NCI-H82 (cell line): ENCODE measurements at places on chromosomes 2 and 18.

GRCh38 chr2:237344942-237345341 lies 69.0 kb downstream of the COL6A3 start:
- no peak for DNase-seq

DNA sequence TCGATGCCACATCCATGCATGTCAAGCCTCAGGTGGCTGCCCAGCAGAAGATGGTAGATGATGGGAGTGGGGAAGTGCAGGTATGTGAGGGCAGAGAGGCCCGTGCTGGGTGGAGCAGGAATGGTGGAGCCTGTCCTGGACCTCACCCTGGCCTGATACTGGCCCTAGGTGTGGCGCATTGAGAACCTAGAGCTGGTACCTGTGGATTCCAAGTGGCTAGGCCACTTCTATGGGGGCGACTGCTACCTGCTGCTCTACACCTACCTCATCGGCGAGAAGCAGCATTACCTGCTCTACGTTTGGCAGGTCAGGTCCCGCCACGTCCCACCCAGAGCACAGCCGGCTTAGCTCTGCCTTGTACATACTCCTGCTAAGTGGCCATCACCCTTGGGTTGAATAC lies 13.0 kb downstream of the VIL1 start:
- no peak for DNase-seq

DNA sequence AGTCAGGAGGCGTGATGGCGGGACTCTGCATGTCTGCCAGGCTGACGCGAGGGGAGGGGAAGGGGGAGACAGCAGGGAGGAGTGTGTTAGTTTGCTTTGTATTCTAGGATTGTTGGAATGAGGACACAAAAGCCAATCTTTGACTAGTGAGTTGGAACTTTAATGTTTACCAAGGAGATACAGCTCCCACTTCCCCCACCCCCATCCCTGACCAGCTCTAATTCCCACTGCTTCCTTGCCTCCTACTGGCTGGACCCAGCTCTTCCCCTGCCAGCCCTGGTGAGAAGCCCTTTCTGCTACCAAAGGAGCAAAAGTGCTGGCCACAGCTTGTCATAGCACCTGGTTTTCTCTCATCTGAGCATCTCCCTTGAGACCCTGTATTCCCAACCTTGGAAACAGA lies 84.5 kb downstream of the CELF4 start:
- DNase-seq, result no peak

GRCh38 chr2:234816491-234816890 lies 135.3 kb upstream of the SH3BP4 start:
- DNase-seq, result no peak

- DNase-seq, result no peak
These were observed 3.7 kb upstream of the LIMS2 start for GRCh38 chr2:127678991-127679390.

DNA sequence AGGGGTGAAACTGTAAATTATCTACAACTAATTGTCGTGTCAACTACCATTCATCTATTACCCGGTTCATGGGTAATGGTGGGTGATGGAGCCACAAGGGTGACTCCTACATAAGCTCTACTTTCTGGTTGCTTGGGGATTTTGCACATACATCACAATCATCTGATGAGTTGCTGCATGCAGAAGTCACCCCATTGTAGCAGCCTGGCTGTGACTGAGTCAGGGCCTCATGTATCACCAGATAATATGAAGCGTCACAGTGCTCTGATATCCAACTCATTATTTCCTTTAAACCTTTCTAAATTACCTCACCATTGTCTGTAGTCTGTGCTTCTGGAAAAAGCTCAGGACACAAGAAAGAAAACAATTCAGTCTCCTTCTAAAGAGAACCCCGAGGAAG lies 32.4 kb upstream of the GORASP2 start:
- DNase-seq, result no peak

- no peak for DNase-seq
These were observed 19.9 kb downstream of the MBP start for GRCh38 chr18:77112747-77113092.

- no peak for DNase-seq
These were observed 458.6 kb downstream of the FBXO15 start for GRCh38 chr18:73688851-73689711.

DNA sequence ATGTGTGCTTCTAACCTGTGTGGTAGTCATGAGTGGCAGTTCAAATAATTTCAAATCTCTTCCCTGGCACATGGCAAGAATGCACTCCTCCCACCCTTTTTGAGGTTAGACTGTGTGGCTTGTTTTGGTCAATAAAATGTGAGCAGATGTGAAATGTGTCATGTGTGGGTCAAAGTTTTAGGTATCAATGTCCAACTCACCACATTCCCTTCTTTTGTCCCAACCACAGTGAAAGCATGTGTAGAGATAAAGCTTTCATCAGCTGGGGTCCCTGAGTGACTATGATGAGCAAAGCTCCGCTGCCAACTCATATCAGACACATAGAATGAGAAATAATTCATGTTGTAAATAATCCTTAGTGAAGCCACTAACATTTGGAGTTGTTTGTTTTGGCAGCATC lies 118.2 kb downstream of the PAX3 start:
- no peak for DNase-seq

DNA sequence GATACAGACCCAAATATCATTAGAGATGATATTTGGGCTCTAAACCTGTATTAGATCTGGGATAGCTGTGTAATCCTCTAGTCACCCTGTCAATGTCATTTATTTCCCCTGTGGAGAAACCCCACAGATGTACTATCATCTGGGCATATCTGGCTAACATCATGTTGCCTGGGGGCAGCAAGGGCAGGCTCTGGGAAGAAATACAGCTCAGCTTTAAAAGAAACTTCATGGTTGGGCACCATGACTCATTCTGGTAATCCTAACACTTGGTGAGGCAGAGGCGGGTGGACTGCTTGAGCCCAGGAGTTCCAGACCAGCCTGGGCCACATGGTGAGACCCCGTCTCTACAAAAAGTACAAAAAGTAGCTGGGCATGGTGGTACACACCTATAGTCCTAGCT lies 282.5 kb downstream of the SLC8A1 start:
- no peak for DNase-seq

DNA sequence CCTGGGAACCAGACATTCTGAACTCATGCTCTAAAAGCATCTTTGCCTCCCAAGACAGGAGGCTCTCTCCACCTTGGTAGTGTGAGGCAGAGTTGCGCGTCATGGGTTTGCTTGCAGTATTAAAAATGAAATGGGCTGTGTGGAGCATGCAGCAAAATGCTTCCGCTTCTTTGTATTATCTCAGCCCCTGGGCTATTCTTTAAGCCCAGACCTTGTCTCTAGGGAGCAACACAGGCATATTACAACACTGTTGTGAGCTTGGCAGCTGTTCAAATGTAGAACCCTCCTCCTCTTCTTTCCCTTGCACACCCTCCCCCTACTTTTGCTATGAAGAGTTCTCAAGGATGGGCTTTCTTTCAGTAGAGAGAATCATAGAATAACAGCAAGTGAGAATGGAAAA lies 185.1 kb upstream of the LHCGR start:
- DNase-seq, result peak; percentile 80

- DNase-seq, result peak; percentile 50
These were observed 376.1 kb downstream of the XIRP2 start for GRCh38 chr2:167264380-167264779.

DNA sequence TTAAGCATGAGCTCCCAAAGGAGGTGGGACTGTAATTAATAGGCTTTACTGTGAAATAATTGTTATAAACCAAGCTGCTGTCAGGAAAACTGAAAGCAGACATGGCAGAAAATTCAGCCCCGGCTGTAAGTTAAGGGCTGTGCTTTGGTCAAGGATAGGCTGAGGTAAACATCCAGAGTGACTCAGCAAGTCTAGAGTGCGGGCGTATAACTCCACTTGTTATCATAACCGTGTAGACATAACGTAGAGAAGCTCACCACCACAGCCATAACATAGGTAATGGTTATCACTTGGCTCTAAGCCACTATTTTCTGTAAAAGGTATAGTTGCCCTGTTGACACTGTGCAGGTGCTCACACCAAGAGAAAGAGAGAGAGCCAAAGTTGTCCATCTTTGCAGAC lies 316.8 kb downstream of the DCDC2C start:
- DNase-seq, result no peak

- DNase-seq, result no peak
These were observed 41.7 kb downstream of the SH3BP4 start for GRCh38 chr2:234993541-234993981.

DNA sequence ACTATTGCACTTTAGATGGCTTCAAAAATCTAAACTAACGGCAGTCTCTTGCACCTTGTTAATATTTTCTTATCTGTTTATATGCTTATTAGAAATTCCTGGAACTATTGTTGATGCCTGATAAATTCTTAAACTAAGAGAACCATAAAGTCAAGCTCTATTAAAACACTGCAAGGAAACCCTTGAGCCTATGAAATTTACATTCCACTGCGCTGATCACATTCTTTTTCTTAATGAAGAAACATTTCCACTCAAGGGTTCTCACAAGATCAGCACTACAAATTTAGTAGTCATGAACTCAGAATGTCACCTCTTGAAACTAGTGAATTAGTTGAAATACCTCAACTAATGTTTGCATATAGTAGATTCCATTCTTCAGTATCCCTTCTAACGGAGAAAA lies 331.8 kb upstream of the SLC8A1 start:
- DNase-seq, result no peak

GRCh38 chr2:88081924-88082608 lies 14.4 kb downstream of the SMYD1 start:
- no peak for DNase-seq

DNA sequence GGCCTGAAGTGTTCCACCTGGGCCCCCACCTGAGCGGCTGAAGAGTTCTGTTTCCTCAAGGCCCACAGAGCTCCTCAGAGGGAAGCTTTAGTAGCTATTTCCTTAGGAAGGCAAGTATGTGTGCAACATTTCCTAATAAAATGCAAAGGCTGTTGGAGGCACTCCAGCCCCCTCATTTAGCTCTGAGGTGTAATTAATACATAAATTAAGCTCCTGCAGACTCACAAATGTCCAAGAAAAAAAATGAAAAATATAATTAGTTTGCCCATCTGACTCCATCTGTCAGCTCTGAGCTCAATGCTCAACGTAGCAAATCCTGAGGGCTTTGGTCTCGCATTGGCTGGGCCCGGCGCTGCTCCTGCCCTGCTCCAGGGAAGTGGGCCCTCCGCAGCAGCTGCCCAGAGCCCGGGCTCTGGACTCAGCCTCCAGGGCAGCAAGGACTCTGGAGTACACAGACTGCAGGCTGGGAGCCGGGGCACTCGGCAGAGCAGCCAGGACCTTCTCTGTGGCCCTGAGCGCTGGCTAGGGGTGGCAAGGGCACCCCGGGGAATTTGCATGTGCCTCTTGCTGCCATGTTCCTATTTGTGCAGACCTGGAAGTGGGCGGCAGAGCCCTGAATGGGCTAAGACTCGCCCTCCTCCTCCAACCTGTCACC lies 23.4 kb upstream of the C1QL2 start:
- DNase-seq, result no peak

GRCh38 chr2:130786076-130786475 lies 30.7 kb downstream of the AMER3 start:
- DNase-seq, result no peak

- DNase-seq, result no peak
These were observed 130.9 kb downstream of the EXOC6B start for GRCh38 chr2:72694715-72695496.

GRCh38 chr2:239895669-239896068 lies 129.5 kb downstream of the NDUFA10 start:
- no peak for DNase-seq

- DNase-seq, result no peak
These were observed 310.3 kb upstream of the GYPC start for GRCh38 chr2:126345691-126346090.

GRCh38 chr2:160516547-160517365 lies 23.1 kb upstream of the RBMS1 start:
- peak; percentile 78 for DNase-seq

- peak; percentile 24 for DNase-seq
These were observed 10.1 kb downstream of the EXOC6B start for GRCh38 chr2:72815655-72816278.

DNA sequence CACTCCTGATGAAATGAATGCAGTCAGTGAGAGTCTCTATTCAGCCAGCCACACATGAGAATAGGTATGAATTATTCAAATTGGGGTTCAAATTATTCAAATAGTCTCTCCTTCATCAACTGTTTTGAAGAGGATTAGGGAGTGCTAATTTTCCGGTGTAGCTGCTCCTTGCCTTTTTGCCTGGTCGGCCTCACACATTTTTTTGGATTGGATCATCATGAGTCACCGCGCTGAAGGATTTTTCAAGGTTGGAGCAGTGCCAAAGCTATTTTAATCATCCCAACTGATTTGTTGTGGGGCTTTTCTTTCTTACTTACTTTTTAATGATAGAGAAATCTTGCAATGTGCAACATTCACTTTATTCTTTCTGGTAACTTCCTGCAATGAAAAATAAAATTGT lies 2.4 kb upstream of the DTNA start:
- peak; percentile 84 for DNase-seq

- no peak for DNase-seq
These were observed 90.8 kb downstream of the DSEL start for GRCh38 chr18:67425672-67426071.

- DNase-seq, result no peak
These were observed 287.7 kb upstream of the ZSWIM2 start for GRCh38 chr2:187136646-187137045.

- no peak for DNase-seq
These were observed 19.5 kb downstream of the SIGLEC15 start for GRCh38 chr18:45844938-45845337.

DNA sequence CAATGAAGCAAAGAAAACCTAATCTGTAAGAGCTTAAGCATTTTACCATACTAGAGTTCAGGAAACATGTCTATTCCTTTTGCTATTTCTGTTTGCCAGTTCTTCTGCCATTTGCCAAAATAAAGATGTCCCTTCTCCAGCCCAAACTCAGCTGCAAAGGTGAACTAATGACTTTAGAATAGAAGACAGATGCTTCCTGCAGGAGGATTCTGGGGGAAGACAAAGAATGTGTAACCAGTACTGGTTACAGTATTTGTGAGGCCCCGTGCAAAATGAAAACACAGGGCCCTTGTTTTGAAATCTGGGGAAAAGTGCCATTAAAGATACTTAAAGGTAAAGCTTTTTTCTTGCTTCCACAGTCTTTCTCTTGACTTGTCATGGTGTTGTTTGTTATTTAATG lies 34.3 kb upstream of the MTX2 start:
- DNase-seq, result no peak

DNA sequence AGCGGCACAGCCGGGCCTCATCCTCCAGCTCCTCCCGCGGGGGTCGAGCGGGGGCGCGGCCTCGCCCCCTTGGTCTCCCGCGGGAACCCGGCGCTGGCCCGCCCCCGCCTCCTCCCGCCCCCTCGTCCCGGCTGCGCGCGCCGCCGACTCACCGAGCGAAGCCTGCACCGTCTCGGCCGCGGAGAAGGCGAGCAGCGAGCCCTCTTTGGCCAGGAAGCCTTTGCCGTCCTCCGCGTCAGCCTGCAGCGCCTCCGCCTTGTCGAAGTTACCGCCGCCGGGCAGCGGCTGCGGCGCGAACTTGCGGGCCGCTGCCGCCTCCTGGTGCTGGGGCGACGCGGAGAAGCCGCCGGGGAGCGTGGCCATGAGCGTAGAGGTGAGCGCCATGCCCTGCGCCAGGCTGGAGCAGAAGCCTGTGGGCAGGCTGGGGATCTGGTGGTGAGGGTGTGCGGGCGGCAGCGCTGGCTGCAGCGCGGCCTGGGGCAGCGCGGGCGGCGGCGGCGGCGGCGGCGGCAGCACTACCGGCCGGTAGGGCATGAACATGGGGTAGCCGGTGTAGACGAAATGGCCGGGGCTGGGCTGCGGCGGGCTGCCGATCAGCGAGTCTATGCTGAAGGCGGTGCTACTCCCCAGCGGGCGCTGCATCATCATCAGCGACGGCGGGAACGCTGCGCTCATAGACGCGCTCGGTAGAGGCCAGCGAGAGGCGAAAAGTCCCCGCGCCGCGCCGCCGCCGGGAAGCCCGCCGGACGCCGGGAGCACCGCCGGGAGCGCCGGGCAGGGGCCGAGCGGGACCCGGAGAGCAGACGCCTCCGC lies 683 bp downstream of the GBX2 start:
- DNase-seq, result peak; percentile 51

- no peak for DNase-seq
These were observed 32.5 kb upstream of the WIPF1 start for GRCh38 chr2:174630107-174630506.
